ENCODE measurements at places on chromosomes 2 and 18. TPM values are rescaled to one million over a fixed set of nuclear protein-coding genes. Genes with fewer than 3 reads are reported as not detected.

Gene PTGR3
- total RNA-seq = 7.5 TPM

Gene UGT1A4
- total RNA-seq = not detected

Gene MSGN1
- total RNA-seq = not detected

Gene DPYSL5
- total RNA-seq = 93.5 TPM

Gene TMEFF2
- total RNA-seq = 1.7 TPM

Gene ALK
- not detected for total RNA-seq
